Stimulated activated CD8-positive, alpha-beta memory T cell treated with anti-CD3 and anti-CD28 coated beads, Interleukin-12 subunit alpha, Interleukin-12 subunit beta, amount 100 ng/mL, for 4 hours (primary cell): ENCODE measurements at places on chromosomes 1 and 21.

GRCh38 chr21:42406866-42407265, 3.2 kb downstream of the UBASH3A start:
- no peak for DNase-seq

- no peak for DNase-seq
Measured at GRCh38 chr21:45871616-45872236, 109.8 kb upstream of the COL6A1 start.

GRCh38 chr1:19479351-19480120, 5.8 kb downstream of the CAPZB start:
- DNase-seq = no peak

GRCh38 chr1:63686696-63687095, 87.1 kb upstream of the ROR1 start:
- no peak for DNase-seq

DNA sequence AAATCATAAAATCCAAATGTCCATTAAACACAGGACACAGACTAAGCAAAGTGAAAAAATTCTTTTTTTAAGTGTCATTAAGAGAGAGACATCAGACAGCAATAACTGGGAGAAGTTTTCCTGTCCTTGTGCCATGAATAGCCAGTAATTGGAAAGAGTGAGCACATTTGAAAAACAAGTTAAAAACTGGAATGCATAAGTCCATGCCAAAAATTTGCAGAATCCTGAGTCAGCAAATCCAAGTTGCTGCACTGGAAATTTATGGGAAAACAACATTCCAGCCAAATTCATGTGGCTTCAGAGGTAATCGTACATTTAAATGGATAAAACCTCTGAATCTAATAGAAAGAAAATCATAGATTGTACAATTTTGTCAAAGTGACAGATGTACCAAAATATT, 291.4 kb downstream of the LRRC40 start:
- no peak for DNase-seq

GRCh38 chr1:244239261-244239770, 188.2 kb downstream of the ZBTB18 start:
- DNase-seq = no peak

GRCh38 chr1:248215880-248216279, 15.3 kb upstream of the OR2M4 start:
- no peak for DNase-seq

DNA sequence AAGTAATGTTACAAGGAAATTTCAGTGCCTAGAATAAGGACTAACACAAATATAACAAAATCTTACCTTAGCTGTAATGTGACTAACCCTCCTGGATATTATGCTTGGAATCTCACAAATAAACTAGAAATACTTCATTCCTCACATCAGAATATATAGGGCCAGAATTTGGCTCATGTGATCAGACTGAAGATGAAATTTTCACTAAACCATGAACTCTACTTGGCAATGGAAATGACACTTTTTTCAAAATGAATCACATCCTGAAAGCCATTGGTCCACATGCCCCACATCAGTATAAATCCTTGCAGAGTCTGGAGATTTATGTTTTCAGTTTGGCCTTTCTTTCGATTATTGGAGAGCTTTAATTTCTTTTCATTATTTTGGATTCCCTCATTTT, 227.8 kb downstream of the NRIP1 start:
- no peak for DNase-seq

GRCh38 chr1:49050041-49050440, 273.4 kb upstream of the BEND5 start:
- DNase-seq = no peak

DNA sequence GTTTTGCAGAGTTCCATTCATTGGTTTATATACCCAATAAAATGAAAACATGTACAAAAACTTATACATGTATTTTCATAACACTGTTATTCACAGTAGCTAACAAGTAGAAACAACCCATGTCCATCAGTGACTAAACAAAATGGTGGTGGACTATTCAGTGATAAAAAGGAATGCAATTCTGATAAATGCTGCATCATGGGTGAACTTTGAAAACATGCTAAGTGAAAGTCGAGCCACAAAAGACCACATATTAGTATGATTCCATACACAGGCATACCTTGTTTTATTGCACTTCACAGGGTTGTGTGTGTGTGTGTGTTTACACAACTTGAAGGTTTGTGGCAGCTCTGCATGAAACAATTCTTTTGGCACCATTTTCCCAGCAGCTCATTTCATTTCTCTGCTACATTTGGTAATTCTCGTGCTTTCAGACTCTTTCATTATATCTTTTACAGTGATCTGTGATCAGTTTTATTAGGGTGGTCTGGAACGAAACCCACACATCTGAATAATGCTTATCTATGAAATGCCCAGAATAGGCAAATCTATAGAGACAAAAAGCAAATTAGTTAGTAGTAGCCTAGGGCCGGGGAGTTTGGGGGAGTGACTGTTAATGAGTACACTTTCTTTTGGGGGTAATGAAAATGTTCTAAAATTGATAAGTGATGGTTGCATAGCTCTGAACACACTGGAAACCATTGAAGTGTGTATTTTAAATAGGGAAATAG, 27.2 kb downstream of the RNF11 start:
- DNase-seq = no peak

DNA sequence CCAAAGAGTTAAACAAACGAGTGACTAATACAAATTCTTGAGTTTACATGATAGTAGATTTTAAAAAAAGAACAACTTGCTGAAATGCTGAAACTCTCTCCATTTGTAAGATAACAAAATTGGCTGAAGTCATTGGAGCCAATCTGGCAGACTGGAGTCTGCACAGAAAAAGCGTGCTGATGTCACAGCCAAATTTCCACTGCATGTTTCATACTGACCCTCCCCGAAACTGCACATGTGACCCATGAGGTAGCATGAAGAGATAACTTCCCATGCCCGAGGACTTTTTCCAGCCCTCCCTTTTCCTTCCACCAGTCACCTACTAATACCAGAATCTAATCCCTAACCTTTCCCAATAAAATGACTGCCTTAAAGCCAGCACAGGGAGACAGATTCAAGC, 1.2 kb upstream of the LELP1 start:
- no peak for DNase-seq

DNA sequence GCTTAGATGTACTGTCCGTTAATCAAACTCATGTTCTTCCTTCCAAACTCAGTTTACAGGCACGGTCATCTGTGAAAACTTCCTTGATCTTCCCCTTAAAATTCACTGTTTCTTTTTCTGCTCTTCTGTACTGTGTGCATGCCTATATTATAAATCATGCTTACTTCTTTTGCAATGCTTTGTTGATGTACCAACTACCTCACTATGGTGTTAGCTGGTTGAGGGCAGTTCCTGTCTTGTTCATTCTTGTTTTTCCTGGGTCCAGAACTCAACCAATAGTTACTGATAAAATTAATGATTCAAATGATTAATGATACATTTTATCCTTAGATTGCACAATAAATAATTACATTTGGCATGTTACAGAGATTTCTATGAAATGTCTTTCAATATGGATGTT, 163.8 kb downstream of the CHRM3 start:
- DNase-seq = no peak

DNA sequence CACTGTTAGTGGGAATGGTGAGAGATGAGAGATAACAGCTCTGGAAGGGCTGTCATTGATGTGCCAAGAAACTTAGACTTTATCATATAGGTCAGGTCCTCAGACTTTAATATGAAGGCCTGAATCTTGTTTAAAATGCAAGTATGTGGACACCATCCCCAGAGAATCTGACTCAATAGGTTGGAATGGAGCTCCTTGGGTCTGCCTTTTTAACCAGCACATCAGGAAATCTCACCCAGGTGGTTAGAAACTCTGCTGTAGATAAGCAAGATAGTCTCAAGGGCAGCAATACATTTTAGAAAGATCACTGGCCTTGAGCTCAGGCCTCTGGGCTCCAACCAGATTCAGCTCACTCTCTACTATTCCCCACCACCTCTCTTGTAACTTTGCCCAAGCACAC, 180.4 kb downstream of the SLC44A5 start:
- no peak for DNase-seq

DNA sequence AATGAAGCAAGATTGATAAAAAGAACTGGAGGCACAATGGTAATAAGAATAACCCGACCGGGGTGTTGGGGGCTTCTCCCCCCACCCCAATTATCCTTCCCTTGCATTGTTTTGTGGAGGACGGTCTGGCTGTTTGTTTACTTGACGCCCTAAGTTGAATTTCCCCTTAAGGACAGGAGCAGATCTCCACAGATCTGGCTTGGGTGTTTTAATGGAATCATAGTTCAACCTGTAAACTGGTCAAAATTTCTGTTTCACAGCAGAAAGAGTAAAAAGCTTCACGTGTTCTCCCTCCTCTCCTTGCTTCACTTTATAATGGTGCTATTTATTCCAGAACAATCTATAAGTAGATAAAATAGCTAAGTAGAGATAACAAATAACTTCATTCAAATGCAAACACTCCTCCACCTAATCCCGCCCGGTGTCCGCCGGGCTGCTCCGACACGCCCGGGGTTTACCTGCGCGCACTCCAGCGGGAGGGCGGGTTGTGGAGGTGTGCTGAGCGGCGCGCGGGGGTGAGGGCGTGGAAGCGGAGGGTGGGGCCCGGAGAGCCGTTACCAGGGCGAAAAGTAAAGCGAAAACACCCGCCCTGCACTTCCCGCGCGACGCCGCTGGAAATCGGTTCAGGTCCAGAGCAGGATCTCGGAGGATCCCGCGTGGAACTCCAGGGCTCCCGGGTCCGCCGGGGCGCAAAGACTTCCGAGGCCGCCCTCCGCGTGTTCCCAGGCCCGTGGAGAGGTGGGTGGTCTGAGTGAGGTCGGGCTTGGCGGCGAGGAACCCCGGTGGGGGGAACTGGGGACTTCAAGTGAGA, 2.0 kb upstream of the ATF3 start:
- peak; percentile 22 for DNase-seq

- no peak for DNase-seq
Measured at GRCh38 chr1:174922121-174922520, 77.6 kb upstream of the CACYBP start.

- no peak for DNase-seq
Measured at GRCh38 chr21:29318354-29318753, 19.6 kb downstream of the BACH1 start.

DNA sequence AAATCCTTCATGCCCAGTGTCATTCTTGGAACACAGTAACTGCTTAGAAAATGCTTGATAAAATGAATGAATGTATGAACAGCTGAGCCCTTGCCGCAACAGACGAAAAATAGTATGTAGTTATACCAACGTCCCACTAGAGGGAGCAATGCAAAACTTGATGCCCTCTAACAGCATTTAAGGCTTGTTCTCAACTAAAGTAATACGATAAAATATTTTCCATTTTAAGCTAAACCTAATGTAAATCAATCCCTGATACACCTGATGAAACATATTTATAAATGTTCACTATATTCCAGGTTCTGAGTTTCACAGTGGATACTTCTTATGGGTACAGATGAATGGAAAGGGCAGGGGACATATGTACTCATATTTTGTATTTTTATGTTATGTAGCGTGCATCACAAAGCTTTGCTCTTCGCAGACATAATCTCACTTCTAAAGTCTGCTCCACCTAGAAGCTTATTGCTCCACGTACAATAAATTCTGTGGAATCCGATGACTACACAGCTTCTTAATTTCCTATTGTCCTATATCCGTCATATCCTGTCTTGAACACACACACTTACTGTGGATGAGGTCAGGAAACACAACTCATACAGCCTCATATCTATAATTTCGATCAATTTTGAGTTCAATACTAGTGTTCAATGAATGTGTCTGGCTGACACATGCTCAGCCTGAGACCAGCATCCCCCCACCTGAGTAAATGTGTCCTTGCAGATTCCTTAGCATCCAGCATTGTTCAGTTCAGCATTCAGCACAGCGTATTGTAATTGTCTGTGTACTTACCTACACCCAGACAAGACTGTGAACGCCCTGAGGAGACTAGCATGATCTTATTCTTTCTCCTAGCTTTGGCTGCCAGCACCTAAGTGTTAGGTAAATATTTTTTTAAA, 4.4 kb upstream of the UTP25 start:
- DNase-seq = no peak

- no peak for DNase-seq
Measured at GRCh38 chr1:227362039-227362438, 43.7 kb upstream of the CDC42BPA start.

DNA sequence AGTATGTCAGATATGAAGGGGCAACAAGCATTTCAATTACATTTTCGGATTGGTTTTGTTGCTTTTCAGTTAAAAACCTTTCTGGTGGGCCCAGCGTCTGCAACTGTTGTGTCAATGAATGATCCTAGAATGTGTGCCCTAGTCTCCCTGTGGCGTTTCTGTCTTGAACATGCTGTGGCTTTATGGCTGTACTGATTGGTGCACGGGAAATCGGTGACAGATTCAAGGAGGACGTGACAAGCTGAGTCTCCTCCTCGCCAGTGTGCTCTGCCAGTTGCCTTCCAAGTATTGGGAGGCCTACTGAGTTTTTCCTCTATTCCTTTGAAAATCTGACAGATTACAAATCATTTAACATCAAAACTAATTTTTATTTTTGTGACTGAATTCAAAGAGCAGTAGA, 127.6 kb downstream of the ZP4 start:
- DNase-seq = no peak

GRCh38 chr21:33643658-33644311, 1.5 kb downstream of the ITSN1 start:
- DNase-seq = no peak
